ENCODE measurements at places on chromosomes 16 and 17.

DNA sequence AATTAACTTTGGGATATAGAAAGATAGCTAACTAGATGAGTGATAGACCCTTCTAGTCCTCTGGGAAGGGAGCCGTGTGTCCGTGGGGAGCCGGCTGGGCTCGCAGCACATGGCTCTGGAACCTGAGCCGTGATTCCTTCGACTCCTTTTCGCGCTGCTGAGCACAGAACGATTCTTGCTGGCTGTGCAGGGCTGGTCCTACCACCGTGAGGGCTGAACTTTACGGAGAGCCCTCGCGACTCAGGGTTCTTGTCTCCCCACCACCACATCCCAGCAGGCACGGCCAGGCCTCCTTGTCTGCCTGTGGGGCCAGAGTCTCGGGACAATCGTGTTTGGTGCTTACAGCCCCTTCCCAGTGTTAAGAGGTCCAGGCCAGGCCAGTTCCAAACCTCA is 13.8 kb upstream of the TCF25 start:
- DNase-seq: no peak

DNA sequence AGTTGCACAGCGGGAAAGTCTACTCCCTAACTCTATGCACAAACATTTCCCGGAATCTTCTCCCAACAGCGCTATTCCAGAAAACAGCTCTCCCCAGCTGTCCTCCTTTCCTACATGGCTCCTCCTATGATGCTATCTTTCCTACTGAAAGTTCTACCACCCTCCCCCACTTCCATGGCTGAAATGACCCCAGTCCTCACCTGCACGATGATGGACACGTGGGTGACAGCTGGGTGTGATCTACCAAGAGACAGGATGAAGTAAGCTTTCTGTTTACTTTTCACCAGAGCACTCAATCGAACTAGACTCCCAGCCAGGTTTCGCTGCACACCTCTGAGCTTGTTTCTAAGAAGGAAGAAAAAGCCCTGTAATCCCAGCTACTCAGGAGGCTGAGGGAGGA is 10.7 kb downstream of the CTC1 start:
- DNase-seq: no peak

GRCh38 chr17:71024172-71024571 is 854.8 kb downstream of the KCNJ2 start:
- no peak for DNase-seq

GRCh38 chr17:78512976-78513375 is 64.2 kb downstream of the DNAH17 start:
- DNase-seq: no peak

- DNase-seq: no peak
Observed at GRCh38 chr17:76934561-76935320, 66.5 kb downstream of the MGAT5B start.

- no peak for DNase-seq
Observed at GRCh38 chr17:14299280-14300141, 1.4 kb upstream of the HS3ST3B1 start.

Data from GM13976 (cell line).